ENCODE measurements at places on chromosomes 4 and X.

- no peak overlapping the region for H3K27ac ChIP-seq
- ATAC-seq: no peak
Measured at GRCh38 chrX:86711531-86712180, 563.4 kb downstream of the DACH2 start.

- ATAC-seq: peak; percentile 95
- no peaks in the 10 kb centered on the region for H3K36me3 ChIP-seq
Measured at GRCh38 chrX:39874202-39874816, 223.4 kb downstream of the BCOR start.

DNA sequence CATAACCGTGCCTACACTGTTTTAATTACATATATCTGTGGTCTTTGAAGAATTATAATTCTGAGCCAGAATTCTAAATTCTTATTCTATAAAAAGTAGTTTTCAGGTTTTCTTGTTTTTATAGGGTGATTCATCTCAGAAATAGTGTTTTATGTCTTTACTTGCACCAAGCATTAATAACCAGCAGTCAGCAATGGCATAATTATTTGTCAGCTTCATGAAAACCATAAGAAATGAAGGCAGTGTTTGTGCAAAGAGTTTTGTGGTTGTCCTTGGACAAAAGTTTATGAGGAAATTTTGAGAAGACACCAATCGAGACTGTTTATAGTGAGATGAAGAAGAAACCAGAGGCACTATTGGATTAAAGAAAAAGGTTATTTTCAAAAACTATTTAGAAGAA lies 37.2 kb downstream of the EDNRA start:
- H3K4me1 ChIP-seq: no peaks in the 10 kb centered on the region
- no peak for ATAC-seq
- no peak overlapping the region for H3K4me3 ChIP-seq
- H3K27me3 ChIP-seq: peaks cover 4% of the 10 kb centered on the region

GRCh38 chrX:9337046-9337445 lies 127.8 kb upstream of the TBL1X start:
- no peak for ATAC-seq
- H3K36me3 ChIP-seq: no peaks in the 10 kb centered on the region
- H3K27me3 ChIP-seq: no peaks in the 10 kb centered on the region

GRCh38 chr4:166091146-166091545 lies 218.1 kb downstream of the TLL1 start:
- no peaks in the 10 kb centered on the region for H3K36me3 ChIP-seq
- H3K27ac ChIP-seq: no peak overlapping the region
- no peaks in the 10 kb centered on the region for H3K4me1 ChIP-seq
- no peak overlapping the region for H3K4me3 ChIP-seq
- peaks cover 8% of the 10 kb centered on the region for H3K27me3 ChIP-seq

- peaks cover 6% of the 10 kb centered on the region for H3K36me3 ChIP-seq
- H3K4me3 ChIP-seq: no peak overlapping the region
- H3K27me3 ChIP-seq: peaks cover 10% of the 10 kb centered on the region
- no peak overlapping the region for H3K27ac ChIP-seq
- no peak for ATAC-seq
Measured at GRCh38 chr4:41728573-41728913, 20.0 kb downstream of the PHOX2B start.
